ENCODE measurements at places on chromosomes 7 and 10.
A peak's percentile ranks its signal among the peaks of the same experiment; 100 is the strongest.

- H3K27me3 ChIP-seq = no peaks in the 10 kb centered on the region
- H3K36me3 ChIP-seq = no peaks in the 10 kb centered on the region
- no peaks in the 10 kb centered on the region for H3K4me1 ChIP-seq
- no peak overlapping the region for H3K4me3 ChIP-seq
These were observed 59.1 kb upstream of the PPP1R3C start for GRCh38 chr10:91691981-91692380.

DNA sequence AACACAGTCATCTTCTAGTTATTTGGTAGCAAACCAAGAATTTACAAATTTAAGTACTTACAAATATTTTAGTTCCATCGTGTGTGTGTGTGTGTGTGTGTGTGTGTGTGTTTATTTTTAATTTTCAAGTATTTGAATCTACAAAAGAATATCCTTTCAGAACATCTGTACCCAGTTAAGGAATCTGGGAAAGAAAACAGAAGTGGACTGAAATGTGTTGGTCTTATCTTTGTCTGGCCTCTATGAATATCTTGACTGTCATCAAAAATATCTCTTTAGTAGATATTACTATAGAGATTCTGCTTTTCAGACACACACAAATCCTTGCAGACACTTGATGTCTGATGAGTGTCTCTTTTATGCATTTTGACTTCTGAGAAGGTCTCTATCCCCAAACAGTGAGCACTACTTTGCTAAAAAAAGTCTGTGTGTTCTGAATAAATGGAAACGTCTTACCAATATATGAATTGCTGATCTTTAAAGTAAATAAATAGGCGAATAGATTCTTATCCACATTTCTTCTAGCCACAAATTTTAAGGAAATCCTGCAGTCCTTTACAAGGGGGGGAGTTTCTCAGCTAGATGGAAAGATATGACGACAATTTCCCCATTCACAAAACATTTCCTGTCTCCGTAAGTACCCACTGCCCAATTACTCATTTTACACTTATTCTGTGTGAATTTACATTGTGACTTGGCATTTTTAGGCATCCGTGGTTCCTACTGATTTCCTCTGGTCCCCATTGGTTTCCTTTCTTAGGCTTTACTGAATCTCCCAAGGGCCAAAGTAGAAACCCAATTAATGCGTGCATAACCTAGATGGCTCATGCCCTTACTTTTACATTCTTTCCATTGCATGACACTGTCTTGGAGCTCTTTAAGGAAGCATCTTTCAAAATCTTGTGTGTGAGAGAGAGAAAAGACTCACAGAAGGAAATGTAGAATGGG lies 36.0 kb downstream of the NRCAM start:
- no peaks in the 10 kb centered on the region for H3K27me3 ChIP-seq
- DNase-seq = no peak
- no peak overlapping the region for H3K27ac ChIP-seq
- H3K4me3 ChIP-seq = no peak overlapping the region
- H3K4me1 ChIP-seq = peaks cover 7% of the 10 kb centered on the region
- H3K36me3 ChIP-seq = no peaks in the 10 kb centered on the region

- DNase-seq = no peak
- no peak overlapping the region for H3K27ac ChIP-seq
- H3K4me3 ChIP-seq = no peak overlapping the region
- H3K4me1 ChIP-seq = no peaks in the 10 kb centered on the region
- no peaks in the 10 kb centered on the region for H3K27me3 ChIP-seq
These were observed 486.7 kb upstream of the GALNT17 start for GRCh38 chr7:70645279-70645678.

GRCh38 chr7:30136117-30136731 lies 1.4 kb downstream of the MTURN start:
- H3K36me3 ChIP-seq = no peaks in the 10 kb centered on the region
- peak overlapping the region; percentile 95 for H3K27ac ChIP-seq
- H3K4me1 ChIP-seq = peaks cover 4% of the 10 kb centered on the region
- DNase-seq = no peak

DNA sequence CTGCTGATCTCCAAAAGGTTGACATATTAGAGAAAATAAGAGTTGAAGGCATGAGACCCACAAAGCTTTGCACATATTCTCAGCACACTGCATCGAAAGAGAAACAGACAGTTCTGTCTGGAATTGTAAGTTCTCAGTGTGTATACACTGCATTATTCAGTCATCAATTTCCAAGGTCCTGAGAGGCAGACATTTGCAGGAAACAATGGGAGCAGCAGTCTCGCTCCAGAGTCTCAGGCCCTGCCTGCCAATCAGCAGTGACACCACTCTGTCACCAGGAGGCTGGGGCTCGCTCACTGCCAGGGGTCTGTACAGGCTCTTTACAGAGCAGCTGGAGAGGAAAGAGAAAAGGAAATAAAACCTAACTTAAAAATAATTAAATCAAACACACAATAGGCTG lies 36.3 kb downstream of the JAZF1 start:
- H3K36me3 ChIP-seq = no peaks in the 10 kb centered on the region
- no peaks in the 10 kb centered on the region for H3K27me3 ChIP-seq
- H3K27ac ChIP-seq = no peak overlapping the region
- no peak for DNase-seq
- no peaks in the 10 kb centered on the region for H3K4me1 ChIP-seq
- H3K4me3 ChIP-seq = no peak overlapping the region
